Stimulated activated CD8-positive, alpha-beta memory T cell treated with anti-CD3 and anti-CD28 coated beads, Interleukin-4, amount 100 ng/mL, for 1 hour (primary cell): ENCODE measurements at places on chromosomes 4 and X.

- no peak for DNase-seq
These were observed 271.6 kb downstream of the GRIA3 start for GRCh38 chrX:123455693-123456092.

DNA sequence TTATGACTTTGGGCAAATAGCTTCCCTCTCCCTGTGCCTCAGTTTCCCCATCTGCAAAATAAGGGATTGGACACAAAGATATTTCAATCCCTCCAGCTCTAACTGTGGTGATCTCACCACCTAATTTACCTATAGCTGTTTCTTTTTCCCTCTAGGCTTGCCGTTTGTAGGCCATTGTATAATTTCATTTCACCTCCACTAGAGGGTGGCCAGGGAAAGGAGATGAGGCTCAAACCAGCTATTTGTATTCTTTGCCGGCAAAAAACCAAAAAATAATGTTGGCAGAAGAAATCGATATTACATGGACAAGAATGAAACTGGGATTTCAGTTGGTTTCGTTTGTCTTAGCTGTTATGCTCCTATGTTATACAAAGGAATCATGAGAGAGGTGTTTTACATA, 36.1 kb upstream of the DOCK11 start:
- no peak for DNase-seq

DNA sequence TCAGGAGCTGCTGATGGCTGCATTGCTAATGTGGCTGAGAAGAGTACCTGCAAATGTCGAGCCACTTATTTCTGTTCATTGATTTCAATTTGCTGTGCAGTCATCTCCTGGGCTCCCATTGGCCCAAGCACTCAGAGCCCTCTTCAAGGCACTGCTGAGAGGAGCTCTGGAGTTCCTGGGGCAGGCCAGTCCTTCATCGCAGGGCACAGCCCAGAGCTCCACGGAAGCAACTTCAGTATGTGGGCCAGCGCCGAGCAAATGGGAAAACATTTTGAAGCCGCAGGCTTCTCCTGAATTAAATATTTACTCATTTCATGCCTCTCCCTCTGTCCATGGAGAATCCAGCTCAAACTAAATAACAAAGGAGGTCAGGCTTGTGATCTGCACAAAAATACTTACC, 383.3 kb downstream of the BCOR start:
- no peak for DNase-seq

DNA sequence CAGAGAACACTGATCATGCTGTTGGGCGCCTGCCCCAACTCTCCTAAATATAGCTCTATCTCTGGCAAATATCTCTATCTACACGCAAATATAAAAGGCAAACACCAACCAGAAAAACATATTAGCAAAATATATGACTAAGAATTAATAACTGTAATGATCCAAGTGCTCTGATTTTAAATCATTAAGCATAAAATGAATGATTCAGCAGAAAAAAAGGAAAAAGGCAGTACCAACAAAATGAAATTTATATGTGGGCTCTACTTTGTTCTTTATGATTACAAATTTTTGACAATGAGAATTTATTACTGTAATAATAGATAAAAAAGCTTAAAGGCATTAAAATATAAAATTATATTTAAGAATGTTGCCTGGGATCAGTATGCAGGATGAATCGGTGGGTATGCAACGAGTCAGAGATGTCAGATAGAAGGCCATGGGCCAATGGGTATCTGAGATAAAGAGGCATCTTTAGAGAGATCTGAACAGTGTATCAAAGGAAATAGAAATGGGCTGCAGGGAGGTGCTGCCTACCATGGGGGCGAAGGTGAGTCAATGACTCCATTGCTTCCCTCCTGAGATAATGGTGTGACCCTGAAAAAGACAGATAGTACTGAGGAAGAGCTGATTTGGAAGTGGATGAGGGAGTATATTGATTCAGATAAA, 234.8 kb downstream of the SCFD2 start:
- DNase-seq, result no peak

GRCh38 chr4:8643441-8643840, 50.9 kb downstream of the CPZ start:
- no peak for DNase-seq

- DNase-seq, result no peak
These were observed 47.3 kb upstream of the RAB9B start for GRCh38 chrX:103879339-103879738.

GRCh38 chr4:56148428-56148827, 199.7 kb downstream of the CEP135 start:
- no peak for DNase-seq

GRCh38 chrX:39755143-39756032, 342.4 kb downstream of the BCOR start:
- DNase-seq, result no peak

GRCh38 chr4:135240796-135241195, 1039.2 kb upstream of the PABPC4L start:
- no peak for DNase-seq

- no peak for DNase-seq
These were observed 150.2 kb downstream of the RRAGB start for GRCh38 chrX:55867708-55868107.

DNA sequence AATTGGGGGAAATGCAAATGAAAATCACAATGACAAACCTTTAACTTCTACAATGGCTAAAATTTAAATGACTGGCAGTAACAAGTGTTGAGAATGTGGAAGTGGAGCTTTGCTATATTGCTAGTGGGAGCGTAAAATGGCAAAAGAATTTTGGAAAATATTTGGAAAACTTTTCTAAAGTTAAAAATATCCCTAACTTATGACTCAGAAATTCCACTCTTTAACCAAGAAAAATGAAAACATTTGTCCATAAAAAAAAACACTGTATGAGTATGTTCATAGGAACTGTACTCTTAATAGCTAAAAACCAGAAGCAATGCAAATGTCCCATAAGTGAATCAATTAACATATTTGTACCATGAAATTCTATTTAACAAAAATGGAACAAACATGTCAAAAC, 3.6 kb downstream of the TBCK start:
- no peak for DNase-seq

DNA sequence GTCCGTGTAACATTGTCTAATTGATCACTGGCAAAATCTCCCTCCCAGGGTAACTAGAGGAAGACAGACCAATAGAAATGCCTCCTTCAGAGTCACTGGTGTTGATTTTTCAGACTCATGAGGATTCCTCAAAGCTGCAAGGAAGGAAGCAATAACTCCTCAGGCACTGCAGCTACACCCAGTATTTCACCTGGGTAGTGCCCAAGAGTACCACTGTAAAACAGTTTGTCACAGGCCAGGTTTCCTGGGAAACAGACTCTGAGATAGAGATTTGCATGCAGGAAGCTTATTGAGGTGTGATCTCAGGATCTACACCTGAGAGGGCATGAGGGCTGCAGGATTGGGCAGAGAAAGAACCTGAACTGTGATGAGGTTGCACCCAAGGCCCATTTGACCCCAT, 240.7 kb upstream of the ATP6AP2 start:
- no peak for DNase-seq

- no peak for DNase-seq
These were observed 136.3 kb downstream of the UBE2K start for GRCh38 chr4:39834269-39834668.

DNA sequence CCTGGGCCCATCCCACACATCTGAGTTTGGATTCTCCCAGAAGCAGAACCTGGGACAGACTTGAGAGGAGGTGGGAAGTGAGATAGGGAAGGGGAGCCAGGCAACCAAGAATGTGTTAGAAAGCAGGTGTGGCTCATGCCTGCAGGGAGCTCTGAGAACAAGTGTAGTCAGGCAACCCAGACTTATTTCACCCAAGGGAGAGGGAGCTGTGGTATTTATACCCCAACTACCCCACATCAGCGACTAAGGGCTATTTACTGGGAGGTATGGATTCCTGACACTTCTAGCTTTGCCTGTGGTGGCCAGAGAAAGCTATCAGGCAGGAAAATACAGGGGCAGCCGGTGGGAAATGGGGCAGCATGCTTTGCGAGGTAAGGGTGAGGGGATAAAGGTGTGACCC, 125.8 kb upstream of the MSX1 start:
- DNase-seq, result no peak

GRCh38 chr4:188934320-188934962, 795.2 kb downstream of the TRIML1 start:
- no peak for DNase-seq

GRCh38 chrX:4661771-4662170, 948.3 kb upstream of the PRKX start:
- no peak for DNase-seq

DNA sequence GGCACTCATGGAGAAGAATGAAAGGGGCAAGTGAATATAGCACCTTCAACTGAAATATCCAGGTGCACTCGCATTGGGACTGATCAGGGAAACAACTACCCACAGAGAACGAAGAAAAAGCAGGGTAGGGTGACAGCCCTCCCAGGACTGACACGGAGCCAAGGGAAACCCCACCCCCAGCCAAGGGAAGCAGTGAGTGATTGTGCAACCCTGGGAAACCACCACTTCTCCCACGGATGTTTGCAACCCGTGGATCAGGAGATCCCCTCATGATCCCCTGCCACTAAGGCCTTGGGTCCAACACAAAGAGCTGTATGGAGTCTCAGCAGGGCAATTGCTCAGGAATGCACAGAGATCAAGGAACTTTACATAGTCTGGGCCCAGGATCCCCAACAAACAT, 158.5 kb upstream of the HCCS start:
- no peak for DNase-seq

- DNase-seq, result no peak
These were observed 50.6 kb upstream of the TENM3 start for GRCh38 chr4:182192511-182193181.

- DNase-seq, result no peak
These were observed 42.9 kb upstream of the SPRY1 start for GRCh38 chr4:123353656-123354055.

- no peak for DNase-seq
These were observed 48.4 kb upstream of the RPS6KA3 start for GRCh38 chrX:20315140-20315539.

GRCh38 chrX:40109288-40110008, 11.7 kb upstream of the BCOR start:
- no peak for DNase-seq

DNA sequence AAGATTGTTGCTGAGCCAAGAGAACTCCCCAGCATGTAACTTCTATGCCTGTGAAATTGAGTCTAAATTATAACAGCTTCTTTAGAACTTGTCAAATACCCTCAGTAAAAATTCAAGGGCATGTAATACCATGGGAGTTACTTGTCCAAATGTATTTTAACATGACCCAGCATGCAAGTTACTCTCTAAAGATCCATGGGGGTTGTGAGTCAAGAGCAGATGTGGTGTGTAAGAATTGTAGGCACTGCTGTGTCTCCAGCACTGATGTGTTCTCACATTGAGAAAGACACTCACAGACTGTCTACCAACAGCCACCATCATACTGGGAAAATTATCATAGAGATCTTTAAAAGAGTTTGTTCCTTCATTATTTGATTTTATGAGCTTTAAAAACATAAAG, 237.4 kb upstream of the IL1RAPL1 start:
- DNase-seq, result no peak

GRCh38 chrX:133468051-133468450, 52.8 kb upstream of the GPC4 start:
- no peak for DNase-seq

DNA sequence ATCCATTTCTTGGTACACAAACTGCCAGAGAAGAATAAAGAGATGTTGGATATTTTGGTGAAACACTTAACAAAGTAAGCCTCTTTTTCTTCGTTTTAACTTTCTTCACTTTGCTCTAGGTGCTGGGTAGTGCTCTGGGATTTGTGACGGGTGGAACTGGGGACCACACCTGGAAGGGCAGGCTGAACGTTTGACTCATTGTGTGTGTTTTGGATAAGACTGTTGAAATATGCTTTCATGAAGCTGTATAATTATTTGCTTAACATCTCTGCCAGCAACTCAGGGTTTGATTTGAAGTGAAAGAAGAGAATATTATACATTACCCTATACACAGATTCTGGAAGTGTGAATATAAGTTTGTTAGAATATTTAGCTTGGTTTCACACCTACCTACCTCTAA, 233.2 kb downstream of the ARHGAP10 start:
- no peak for DNase-seq

DNA sequence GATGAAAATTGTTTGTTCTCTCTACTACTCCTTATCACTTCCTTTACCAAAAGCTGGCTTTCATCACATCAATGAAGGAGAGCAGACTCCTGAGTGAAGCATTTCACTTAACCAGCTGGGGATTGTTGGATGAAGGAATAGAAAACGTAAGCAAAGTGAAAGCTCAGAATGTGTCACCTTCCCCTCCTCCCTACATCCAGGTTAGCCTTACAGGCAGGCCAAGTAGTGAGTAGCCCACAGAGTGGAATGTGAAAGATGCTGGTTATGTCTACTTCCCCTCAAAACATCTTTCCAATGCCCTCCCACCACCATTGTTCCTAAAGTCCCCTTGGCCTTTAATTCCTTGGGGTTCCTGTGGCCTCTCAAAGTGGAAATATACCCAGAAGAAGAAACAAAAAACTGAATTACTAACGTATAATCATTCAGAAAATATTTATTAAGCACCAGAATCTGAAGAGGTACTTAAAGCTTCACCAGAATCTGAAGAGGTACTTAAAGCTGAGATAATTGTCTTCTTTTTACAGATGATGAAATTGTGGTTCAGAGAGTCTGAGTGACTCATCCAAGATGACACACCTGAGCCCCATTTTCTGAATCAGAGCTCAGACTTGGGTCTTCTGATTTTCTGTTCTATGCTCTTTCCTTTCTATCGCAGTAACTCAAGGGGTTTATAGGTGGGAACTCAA, 6.5 kb downstream of the P2RY4 start:
- DNase-seq, result no peak

DNA sequence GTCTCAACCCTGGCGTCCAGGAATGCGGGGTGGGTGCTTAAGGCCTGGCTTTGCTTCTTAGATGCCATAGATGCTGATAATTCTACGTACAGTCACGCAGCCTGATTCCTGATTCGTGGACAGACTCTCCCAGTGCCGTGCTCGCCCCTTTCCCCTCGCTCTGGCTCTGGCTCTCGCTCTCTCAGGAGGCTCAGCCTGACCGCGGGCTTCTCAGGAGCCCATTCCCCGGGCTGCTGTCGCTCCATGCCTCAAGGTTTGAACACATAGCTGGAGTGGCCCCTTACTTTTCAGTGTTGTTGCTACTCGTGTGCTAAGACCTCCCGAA, 59.2 kb upstream of the ZC4H2 start:
- no peak for DNase-seq

DNA sequence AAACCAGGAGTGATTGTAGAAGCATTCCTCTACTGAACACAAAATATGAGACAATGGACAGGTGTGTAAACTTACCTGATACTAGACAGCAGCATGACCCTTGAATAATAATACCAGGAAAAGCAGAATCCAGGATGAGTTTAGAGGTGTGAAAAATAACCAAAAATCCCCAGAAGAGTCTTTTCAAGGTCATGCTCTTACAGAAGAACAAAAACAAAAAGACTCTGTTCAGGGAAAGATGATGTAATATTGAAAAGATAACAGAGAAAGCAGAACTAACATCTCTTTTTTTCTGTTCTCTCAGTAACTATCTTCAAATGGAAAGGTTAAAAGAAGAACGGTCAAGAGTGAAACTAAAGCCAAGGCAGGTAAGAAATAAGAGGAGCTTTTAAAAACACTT, 14.0 kb upstream of the ARHGAP10 start:
- DNase-seq, result no peak

GRCh38 chr4:12724510-12724909, 759.6 kb downstream of the RAB28 start:
- DNase-seq, result no peak
